ENCODE measurements at places on chromosomes 4 and X.
A peak's percentile ranks its signal among the peaks of the same experiment; 100 is the strongest.

DNA sequence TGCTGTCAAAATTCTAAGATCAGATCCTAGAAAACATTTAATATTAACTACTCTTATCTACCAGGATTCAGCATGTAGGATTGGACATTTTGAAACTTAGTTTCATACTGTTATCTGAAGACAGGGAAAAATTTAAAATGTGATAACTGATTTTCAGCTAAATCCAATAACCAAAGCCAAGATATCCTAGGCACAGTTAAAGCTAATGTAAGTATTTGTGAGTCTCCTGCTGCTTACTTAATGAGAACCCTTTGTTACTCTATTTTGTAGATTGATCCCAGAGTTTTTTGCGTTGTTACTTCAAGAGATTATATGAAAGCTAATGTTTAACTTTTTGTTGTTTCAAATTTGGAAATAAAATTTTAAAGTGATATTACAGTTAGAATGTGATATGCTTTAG lies 2.0 kb downstream of the CPE start:
- no peak for DNase-seq

DNA sequence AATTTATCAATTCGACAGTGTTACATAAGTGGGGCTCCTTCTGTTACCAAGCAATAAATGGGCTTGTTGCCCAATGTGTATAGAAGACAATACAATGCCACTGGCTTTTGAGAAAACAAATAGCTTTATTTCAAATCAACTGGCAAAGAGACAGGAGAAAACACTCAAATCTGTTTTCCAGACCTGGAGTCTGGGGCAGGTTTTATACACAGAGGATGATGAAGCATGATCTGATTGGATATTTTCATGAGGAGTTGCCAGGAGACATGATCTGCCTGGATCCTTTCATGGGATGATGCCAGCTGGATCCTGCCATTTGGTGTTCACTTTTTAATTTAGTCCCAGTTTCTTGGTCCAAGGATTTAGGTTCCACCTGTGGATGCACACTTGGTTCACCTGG lies 287.9 kb downstream of the CXXC4 start:
- DNase-seq: no peak

GRCh38 chrX:119981286-119982070 lies 37.9 kb upstream of the NKAP start:
- peak; percentile 46 for DNase-seq

DNA sequence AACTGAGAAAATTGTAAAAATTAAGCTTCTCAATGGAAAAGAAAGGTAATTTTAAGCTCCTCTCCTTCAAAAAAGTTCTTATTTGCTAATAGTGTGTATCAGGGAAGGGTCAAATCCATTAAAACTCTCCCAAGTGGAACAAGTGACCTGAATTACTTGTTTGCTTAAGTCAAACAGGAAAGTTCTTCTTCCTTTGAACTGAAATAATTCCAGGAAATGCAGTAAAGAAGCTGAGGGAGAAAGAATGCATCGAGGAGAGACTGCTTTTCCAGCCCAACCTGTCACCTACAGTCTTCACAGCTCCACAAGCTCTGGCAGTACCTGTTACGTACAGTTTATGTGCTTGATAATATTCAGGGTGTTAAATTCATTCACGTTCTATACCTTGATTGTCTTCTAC lies 131.1 kb downstream of the KLHL8 start:
- DNase-seq: no peak

DNA sequence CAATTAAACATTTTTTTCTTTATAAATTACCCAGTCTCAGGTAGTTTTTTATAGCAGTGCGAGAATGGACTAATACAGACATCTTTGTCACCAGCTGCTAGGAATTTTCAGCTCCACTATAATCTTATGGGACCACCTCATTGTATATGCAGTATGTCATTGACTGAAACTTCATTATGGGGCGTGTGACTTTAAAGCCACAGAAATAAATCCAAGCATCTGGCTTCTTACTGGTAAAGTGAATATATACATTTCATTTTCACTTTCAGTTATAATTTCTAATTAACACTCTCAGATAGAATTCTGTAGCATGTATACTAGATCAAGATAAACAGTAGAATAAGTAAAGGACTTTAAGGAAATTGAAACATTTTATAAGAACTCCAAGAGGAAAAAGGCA lies 21.9 kb downstream of the IL15 start:
- no peak for DNase-seq

DNA sequence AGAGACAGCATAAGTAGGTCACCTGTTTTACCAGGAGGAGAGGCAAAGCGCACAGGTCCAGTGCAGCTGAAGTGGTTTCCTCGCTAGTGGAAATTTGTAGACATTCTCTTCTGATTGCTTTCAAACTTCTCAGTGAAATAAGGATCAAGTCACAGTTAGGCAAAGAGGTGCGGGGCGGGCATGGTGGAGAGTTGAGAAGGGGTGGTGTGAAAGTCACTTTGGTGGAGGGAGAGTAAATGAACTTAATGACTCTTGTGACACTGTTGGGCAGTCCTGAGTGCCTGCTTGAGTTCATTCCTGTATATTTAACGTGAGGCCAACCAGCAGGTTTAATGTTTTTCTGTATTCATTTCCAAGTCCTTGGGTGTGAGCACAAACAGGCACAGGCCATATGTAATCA lies 235.6 kb downstream of the TRIML1 start:
- DNase-seq: no peak

DNA sequence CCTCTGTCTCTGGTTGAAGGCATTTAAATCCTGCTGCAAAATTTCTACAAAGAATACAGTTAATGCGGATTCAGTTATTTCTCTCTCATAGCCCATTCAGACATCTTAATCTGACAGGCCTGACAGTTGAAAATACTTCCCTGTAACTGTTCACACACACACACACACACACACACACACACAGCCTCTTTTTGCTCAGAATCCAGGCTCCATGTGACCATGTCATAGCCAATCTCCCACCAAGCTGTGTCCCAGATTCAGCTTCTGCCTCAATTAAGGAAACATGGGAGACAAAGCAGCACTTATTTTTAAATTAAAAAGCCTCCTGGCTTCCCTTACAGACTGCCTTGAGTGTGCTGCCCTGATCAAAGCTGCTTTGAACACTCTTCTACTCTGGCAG lies 49.3 kb upstream of the EFHC2 start:
- no peak for DNase-seq

GRCh38 chr4:26741491-26741871 lies 119.2 kb upstream of the STIM2 start:
- no peak for DNase-seq

GRCh38 chrX:151680805-151681204 lies 14.5 kb upstream of the PRRG3 start:
- peak; percentile 52 for DNase-seq

DNA sequence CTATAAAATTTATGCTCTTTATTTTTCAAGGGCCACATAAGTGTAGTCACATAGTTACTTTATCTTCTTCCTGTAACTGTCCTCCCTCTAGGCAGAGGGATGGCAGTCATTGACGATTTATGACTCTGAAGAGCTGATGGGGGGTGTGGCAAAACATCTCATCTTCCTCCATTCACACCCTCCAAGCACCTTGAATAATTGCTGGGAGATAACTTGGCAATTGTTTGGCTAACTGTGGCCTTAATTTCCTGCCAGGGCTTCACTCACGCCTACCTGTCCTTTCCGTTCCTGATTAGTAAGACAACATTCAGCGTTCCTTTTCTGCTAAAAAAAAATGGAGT lies 329.2 kb downstream of the ARHGAP10 start:
- no peak for DNase-seq

DNA sequence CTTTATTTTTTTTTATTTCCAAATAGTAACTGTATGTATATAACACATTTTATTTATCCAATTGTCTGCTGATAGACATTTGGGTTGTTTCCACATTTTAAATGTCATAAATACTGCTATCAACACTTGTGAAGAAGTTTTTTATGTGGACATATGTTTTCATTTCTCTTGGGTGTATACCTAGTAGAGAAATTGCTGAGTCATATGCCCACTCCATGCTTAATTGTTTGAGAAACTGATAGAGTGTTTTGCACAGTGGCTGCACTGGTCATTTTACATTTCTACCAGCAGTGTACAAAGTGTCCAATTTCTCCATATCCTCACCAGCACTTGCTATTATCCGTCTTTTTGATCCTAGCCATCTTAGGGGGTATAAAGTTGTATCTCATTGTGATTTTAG lies 567.8 kb downstream of the GBA3 start:
- no peak for DNase-seq

DNA sequence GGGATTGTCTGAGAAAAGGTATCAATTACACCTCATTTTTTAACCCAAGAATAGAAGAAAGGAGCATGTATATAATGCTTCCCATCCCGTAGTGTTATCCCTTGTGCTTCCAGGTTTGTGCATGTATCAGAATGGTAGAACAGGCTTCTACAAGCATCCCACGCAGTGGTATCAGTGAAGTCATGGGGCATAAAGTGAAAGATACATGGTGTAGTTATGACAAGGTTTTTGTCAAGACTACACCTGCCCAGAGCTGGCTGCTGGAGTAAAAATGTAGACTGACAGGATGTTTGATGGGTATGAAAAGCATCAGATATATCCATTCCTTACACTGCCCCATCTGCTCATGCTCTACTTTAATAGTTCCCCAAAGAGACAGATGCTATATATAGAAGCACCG lies 9.5 kb downstream of the TLR1 start:
- no peak for DNase-seq

DNA sequence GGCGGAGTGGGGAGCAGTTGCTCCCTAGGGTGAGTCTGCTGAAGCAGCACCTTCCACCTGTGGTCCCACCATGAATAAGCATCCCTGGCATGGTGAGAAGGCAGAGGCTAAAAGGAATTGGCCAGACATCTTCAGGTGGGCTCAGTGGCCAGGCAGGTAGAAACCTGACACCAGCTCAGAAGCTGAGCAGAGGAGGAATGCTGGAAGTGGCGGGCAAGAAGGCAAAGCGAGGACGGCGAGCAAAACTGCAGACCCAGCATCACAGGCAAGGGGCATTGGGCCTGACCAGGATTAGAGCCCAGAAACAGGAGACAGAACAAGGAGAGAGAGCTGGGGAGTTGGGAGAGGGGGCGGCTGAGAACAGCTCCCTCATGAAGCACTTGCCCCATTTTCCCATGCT lies 25.3 kb downstream of the TSC22D3 start:
- DNase-seq: no peak

DNA sequence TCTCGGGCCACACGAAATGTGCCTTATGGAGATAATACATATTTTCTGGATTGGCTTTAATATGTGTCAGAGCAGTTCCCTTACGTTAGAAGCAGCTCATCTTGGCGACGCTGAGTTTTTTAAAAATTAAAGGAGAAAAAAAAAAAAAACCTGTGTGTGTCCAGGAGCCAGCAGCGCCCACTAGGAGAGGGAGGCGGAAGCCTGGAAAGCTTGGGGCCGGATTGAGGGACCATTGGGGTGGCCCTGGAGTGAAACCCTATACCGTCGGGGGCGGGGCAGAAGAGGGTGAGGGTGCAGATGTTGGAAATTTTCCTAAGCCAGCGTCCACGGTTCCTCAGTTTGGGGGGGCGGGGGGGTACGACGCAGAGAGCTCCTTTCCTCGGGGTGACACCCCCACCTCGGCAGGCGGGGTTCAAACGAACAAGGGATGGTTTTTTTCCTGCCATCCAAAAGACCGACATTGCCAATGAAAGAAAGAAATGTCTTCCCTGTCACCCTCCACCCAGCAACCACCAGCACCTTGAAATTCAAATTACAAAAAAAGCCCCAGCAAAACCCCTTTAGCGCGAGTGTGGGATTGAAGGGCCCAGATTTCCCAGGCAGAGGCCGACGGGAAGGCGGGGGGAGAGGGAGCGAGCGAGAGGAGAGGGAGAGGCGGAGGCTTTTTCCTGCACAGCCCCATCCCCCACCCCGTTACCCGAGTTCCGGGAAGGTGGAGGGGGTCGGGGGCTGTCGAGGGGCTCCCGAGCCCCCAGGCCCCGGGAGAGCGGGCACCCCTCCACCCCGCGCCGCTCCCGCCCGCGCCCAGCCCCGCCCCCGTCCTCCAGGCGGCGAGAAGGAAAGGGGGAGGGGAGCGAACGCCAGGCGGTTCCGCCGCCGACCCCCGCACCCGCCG lies 859 bp downstream of the SMARCA1 start:
- DNase-seq: peak; percentile 77

DNA sequence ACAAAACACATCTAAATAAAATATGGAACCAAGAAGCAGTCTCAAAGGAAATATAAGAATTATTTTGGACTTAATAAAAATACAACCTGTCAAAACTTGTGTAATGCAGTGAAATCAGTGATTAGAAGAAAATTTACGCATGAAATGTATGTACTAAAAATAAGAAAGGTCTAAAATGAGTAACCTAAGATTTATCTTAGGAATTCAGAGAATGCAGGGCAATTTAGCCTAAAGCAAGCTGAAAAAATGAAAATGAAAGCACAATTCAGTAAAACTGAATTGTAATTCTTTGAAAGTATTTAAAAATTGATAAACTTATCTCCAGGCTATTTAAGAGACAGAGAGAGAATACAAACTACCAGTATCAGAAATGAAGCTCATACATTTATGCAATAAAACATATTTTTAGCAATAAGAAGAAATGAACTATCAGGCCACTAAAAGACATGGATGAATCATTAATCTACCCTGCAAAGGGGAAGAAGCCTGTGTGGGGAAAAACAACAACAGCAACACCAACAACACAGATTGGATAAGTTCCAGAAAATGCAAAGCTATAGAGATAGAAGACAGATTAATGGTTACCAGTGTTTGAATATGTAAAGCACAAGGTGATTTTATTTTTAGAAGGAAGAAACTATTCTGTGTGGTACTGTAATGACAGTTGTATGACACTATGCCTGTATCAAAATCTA lies 442.0 kb upstream of the ADGRL3 start:
- peak; percentile 69 for DNase-seq

- peak; percentile 40 for DNase-seq
Measured at GRCh38 chr4:82784681-82785610, 13.7 kb downstream of the SCD5 start.

DNA sequence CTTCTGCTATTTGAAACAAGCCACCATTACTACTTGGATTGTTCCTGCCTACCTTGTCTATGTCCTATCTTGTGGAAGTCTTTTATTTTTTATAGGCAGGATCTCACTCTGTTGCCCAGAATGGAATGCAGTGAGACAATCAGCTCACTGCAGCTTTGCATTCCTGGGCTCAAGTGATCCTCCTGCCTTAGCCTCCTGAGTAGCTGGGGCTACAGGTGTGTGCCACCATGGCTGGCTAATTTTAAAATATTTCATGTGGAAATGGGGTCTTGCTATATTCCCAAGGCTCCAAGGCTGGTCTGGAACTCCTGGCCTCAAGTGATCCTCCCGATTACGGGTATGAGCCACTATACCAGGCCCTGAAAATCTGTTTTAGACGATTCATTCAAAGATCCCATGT lies 7.6 kb downstream of the RPS3A start:
- DNase-seq: no peak

GRCh38 chr4:8311101-8312068 lies 41.8 kb downstream of the HTRA3 start:
- DNase-seq: no peak

DNA sequence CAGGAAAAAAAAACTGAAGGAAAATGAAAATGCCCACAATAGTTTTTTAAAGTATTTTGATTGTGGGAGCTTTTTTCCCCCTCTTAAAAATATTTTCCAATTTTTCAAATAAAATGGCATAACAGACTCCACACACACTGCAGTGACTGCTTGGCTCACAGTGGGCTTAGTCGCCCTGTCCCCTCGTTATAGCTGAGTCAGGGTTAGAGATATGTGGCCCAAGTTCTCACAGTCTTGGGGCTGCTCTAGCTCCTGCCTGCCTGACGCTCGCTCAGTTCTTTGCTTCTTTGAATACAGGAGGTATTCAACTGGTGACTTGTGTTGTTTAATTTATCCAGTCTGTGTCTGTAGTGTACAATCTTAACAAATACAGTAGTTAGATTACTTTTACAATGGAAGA lies 47.7 kb downstream of the BEND2 start:
- DNase-seq: no peak

Data from ELR (cell line).